ENCODE measurements at places on chromosomes 3 and 15.

DNA sequence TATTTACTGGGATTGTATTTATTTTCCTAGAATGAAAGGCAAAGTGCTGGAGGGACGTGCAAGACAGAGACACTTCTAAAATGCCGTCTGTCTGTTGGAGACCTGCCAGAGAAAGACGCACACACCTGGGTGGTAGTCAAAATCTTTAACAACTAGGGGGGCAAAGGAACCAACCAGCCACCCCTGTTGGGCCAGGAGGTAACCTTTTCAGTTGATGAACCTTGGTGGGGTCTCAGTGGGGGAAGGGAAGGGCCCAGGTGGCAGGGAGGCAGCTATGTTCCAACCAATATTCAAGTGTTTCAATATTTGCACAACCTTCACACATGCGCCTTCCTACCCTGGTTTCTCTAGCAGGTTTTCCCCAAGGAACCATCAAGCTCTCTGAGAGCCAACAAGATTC is 99.0 kb downstream of the MEGF11 start:
- peak; percentile 38 for DNase-seq

- DNase-seq: no peak
These were observed 319.1 kb upstream of the TLE3 start for GRCh38 chr15:70416829-70417228.

- no peak for DNase-seq
These were observed 33.9 kb downstream of the PTPRG start for GRCh38 chr3:61595288-61595687.

- DNase-seq: no peak
These were observed 345.4 kb downstream of the LRTM1 start for GRCh38 chr3:54582424-54582823.

DNA sequence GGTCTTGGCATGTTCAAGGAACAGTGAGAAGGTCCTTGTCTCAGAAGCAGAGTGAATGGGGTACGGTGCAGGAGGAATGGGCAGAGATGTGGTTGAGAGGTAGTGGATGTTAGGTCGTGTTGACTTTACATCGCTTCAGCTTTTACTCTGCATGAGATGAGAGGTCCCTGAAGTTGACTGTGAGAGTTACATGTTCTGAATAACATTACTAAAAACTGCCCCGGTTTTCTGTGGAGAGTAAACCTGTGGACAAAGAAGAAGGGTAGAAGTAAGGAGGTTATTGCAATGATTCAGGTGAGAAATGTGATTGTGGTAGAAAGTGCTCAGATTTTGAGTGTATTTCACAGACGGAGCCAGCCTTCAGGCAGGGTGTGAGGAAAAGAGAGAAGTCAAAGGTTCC is 105.6 kb downstream of the ARNT2 start:
- no peak for DNase-seq

DNA sequence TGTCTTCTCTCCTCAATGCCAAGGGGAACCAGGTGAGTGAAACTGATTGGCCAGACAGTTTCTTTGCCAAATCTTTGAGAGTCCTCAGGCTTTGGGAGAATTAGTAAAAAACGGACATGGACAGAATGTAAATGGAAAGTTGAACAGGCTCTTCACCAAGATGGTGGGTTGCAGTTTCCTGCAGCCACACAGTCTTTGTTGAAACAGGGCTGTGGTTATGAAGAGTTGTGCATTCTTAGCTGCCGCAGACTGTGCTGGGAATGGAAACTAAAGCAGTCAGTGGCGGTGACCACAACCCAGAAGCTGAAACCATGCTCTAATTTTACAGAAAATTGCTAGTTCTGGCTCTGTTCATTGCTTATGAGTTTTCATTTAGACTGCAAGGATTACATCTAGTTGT is 42.1 kb upstream of the TASOR start:
- DNase-seq: no peak

GRCh38 chr3:117011687-117012250 is 302.2 kb downstream of the TUSC7 start:
- DNase-seq: no peak

DNA sequence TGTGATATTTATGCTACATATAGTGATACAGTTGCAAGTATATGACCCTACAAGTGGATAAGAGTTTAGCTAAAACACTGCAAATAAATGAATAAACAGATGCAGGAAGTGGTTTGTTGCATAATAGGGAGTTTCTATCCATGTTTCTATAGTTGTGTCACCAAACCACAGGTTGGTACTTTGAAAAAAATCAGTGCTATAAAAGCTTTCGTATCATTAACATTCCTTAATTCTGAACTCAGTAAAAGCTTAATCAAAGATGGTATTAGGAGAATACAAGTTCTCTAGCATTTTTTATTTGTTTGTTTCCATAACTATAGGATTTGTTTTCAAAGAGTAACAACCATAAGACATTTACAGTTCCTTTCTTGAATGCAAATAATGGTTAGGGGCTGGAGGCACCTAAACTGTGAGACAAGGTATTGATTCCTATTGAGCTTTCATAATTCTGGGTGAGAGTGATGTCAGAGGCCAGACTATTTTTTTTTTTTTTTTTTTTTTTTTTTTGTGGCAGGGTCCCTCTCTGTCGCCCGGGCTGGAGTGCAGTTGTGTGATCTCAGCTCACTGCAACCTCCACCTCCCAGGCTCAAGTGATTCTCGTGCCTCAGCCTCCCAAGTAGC is 29.6 kb downstream of the CPOX start:
- no peak for DNase-seq

- no peak for DNase-seq
These were observed 562.8 kb downstream of the NAALADL2 start for GRCh38 chr3:175421902-175422301.

DNA sequence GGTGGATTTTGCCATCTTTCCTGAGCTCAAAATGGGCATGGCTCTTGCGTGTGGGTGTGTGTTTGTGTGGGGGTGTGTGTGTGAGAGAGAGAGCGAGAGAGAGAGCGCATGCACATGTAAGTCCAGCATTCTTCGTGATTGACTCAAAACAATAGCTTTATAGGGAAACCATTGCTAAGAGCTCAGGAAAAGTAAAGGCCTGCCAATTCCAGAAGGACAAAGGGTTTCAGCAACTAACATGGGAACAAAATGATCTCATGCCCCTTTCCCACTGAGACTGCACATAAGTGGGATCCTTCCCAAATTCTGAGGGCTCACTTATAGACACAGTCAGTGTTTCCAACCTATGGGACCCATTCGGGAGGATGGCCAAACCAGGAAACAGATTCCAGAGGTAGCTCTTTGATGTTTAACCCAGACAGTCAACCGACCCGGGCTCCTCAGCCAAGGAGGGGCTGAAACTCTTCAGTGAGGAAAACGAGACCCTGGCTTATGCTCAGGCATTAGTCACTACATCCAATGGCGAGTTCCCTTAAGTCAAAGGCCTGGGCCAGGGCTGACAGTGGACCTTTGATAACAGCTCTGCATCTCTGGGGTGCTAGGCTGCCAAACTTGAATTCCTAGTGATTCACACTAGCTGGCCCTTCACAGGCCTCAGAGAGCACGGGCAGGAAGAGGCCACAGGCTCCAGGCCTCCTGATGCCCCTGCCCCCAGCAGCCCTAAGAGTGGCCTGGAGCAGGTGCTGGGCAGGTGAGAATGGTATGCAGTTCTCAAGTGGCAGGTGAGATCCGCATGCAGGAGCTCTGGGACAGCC is 305.0 kb upstream of the C2CD4B start:
- no peak for DNase-seq

DNA sequence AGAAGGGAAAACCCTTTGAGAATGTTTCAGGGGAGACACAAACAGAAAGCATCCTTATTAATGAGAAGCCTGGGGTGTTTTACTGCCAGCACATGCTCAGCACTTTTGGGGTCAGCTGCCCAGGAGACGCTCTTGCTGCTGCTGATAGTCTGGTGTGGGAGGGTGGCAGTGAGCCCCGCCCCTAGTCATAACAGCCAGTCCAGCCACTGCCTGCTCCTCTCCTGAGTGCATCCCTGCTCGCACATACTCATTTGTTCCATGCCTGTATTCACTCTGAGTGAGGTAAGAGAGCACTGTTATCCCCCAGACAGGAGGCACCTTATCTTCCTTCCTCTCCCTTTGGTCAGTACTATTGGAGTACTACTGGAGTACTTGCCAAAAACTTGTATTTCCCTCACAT is 101.3 kb downstream of the ETFA start:
- no peak for DNase-seq

- DNase-seq: peak; percentile 1
These were observed 17.9 kb upstream of the SKIC8 start for GRCh38 chr15:78317145-78317836.

DNA sequence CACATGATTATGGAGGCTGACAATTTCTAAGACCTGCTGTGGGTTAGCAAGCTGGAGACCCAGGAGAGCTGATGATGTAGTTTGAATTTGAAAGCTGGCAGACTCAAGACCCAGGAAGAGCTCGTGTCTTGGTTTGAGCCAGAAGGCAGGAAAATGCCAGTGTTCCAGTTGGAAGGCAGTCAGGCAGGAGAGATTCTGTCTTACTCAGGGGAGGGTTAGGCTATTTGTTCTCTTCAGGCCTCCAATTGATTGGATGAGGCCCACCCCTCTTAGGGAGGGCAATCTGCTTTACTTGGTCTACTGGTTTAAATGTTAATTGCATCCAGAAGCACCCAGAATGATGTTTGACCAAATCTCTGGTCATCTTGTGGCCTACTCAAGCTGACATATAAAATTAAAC is 40.4 kb upstream of the IGF2BP2 start:
- no peak for DNase-seq

- DNase-seq: no peak
These were observed 82.9 kb upstream of the THBS1 start for GRCh38 chr15:39497759-39498565.

- no peak for DNase-seq
These were observed 554.8 kb upstream of the CBLB start for GRCh38 chr3:106423321-106424225.

Measured in NCI-H345 (cell line).